Breast epithelium (tissue), 4 donors: ENCODE measurements at places on chromosomes 12 and 14. TPM values are rescaled to one million over a fixed set of nuclear protein-coding genes. Genes with fewer than 3 reads are reported as not detected.

MORN3 gene
- total RNA-seq, result not detected

ARHGDIB gene
- 222 TPM for total RNA-seq

SCFD1 gene
- total RNA-seq, result 93.1 TPM

KERA gene
- not detected for total RNA-seq

IL22 gene
- total RNA-seq, result not detected

PZP gene
- total RNA-seq, result under 0.01 TPM

DNA sequence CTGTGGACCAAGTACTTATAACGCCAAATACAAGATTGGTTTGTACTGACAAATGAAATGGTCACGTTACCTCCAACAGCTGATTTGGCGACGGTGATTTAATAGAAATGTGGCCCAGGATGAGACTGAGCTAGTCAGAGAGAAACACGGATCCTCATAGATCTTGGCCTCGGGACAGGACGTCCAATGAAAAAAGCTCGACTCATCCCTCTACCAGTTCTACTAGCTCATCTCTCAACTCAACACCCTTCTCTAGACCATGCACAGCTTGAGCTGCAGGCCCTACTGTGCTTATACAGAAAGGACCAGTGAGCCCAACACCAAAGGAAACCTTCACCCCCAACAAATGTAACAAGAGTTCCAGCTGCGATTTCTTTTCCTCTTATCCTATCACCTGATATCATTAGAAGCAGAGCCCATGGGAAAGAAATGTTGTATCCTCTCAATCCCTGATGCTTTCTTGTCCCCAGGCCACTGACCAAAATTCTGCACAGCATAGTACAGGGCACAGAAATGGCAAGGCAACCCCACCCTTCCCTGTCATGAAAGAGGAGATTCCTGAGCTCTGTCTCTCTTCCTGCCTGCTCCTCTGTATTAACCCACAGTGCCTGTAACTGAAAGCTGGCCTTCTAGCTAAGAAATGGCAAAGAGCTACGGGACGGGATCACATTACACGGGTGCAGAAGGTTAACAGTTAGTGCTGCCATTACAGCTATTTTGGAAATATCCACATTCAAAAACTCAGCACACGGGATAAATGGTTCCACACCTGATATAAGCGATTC lies 39.2 kb downstream of the DICER1 start:
- H3K27me3 ChIP-seq, result no peaks in the 10 kb centered on the region
- no peak for DNase-seq
- peaks cover 4% of the 10 kb centered on the region for H3K36me3 ChIP-seq
- H3K27ac ChIP-seq, result no peak overlapping the region
- no peaks in the 10 kb centered on the region for H3K4me1 ChIP-seq

DNA sequence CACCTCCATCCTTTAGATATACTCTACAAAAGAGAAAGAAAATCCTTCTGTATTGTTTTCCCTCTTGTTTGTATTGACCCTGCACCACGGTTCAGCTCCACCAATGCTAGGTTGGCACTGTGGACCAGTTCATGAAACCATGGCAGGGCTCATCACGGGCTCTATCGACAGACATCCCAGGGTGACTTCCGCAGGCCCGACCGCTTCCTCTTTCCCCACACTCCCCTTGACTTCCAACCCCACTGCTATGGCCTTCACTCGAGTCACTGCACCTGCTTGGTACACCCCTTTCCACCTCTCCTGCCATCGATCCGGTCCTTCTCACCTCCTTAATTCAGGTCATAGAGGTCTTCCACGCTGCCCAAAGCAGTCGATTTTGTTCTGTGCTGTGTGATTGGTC lies 21.2 kb upstream of the AKAP5 start:
- DNase-seq, result no peak
- no peaks in the 10 kb centered on the region for H3K27me3 ChIP-seq
- H3K4me3 ChIP-seq, result no peak overlapping the region
- H3K4me1 ChIP-seq, result no peaks in the 10 kb centered on the region
- peak overlapping the region; percentile 83 for H3K27ac ChIP-seq

GRCh38 chr12:96472384-96472783 lies 17.0 kb upstream of the CFAP54 start:
- H3K4me1 ChIP-seq, result no peaks in the 10 kb centered on the region
- H3K36me3 ChIP-seq, result no peaks in the 10 kb centered on the region
- no peak overlapping the region for H3K27ac ChIP-seq
- H3K4me3 ChIP-seq, result no peak overlapping the region
- no peak for DNase-seq
- H3K27me3 ChIP-seq, result no peaks in the 10 kb centered on the region

- H3K27ac ChIP-seq, result peak overlapping the region; percentile 99
- H3K27me3 ChIP-seq, result no peaks in the 10 kb centered on the region
- no peak for DNase-seq
- H3K4me1 ChIP-seq, result no peaks in the 10 kb centered on the region
- H3K4me3 ChIP-seq, result peak overlapping the region; percentile 90
These were observed 381 bp downstream of the YY1 start for GRCh38 chr14:100239211-100239839.

- H3K4me3 ChIP-seq, result no peak overlapping the region
- no peak overlapping the region for H3K27ac ChIP-seq
- no peaks in the 10 kb centered on the region for H3K36me3 ChIP-seq
These were observed 51.2 kb upstream of the AMN start for GRCh38 chr14:102870994-102871831.

DNA sequence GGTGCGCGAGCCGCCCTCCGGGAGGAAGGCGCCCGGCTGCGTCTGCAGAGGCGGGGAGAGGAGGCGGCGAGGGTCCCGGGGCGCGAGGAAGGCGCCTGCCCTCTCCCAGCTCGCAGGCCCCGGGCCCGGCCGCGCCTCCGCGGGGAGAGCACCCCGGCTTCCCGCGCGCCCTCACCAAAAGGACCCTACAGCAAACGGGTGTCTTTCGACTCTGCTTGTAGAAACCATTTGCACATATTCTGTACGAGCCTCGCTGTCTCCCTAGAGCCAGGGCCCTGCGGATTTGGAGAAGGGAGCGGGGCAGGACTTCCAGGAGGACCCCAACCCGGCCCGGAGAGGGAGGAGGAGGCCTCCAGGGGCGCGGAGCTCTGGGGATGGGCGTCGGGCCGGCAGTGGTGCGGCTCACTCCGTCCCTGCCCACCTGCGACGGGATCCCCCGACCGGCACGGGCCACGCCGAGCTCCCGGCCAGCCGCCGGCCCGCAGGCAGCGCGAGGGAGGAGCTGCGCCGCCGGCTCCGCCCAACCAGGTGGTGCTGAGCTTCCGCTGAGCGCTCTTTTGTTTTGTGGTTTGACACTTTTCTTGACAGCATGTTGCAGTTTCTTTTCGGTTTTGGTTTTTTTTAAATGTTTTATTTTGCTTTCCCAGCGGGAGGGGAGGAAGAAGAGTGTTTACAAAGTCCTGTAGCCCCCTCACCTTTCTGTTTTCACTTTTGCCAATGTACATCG lies 103.3 kb upstream of the FKBP4 start:
- no peak for DNase-seq
- peak overlapping the region; percentile 45 for H3K4me3 ChIP-seq
- H3K27ac ChIP-seq, result no peak overlapping the region
- H3K4me1 ChIP-seq, result no peaks in the 10 kb centered on the region

DNA sequence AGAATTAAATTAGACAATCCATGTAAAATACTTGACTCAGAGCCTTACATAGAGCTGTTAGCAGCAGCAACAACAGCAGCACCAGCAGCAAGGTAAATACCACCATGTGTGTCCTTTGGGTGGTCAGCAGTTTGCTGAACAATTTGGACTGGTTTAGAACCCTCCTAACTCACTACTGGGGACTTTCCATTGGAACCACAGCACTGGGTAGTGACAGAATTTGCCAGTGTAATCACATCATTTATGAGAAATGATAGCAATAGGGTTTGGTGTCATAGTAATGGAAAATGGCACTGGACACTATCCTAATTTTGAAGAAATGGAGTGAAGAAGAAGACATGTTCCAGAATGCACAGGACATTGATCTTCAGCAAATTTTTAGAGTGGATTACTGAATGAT lies 392.8 kb downstream of the RAD51B start:
- no peak overlapping the region for H3K4me3 ChIP-seq
- no peaks in the 10 kb centered on the region for H3K4me1 ChIP-seq
- peak overlapping the region; percentile 14 for H3K27ac ChIP-seq
- DNase-seq, result no peak
- H3K36me3 ChIP-seq, result no peaks in the 10 kb centered on the region
- no peaks in the 10 kb centered on the region for H3K27me3 ChIP-seq

- no peak overlapping the region for H3K27ac ChIP-seq
- no peaks in the 10 kb centered on the region for H3K27me3 ChIP-seq
- no peak overlapping the region for H3K4me3 ChIP-seq
- no peaks in the 10 kb centered on the region for H3K36me3 ChIP-seq
These were observed 33.8 kb downstream of the CCDC92 start for GRCh38 chr12:123938679-123939480.

DNA sequence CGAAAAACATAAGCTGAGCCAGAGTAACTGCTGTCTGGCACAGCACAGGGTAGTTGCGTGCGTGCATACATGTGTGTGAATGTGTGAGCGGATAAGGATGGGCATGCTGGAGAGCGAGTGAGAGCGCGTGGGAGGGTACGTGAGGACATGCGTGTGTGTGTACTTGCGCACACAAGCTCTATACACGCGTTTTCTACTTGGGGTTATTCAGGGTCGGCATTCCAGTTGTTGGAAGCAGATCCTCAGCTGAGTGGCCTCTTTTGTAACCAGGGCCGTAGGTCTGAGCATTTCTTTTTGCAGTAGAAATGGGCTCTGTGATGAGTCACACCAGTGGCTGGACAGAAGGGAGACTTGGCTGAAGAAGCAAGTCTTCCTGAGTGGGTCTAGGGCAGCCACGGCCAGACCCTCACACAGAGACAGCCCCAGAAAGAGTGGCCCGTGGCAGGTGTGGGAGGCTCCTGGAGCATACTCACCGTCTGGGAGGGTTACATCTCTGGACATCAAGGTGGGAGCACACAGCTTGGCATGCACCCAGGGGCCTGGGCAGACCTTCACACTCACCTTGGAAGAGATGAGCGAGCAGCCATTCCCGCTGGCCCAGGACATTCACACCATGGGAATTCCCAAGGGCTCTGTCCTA lies 78.0 kb downstream of the LRRC74A start:
- peak; percentile 43 for DNase-seq
- H3K27me3 ChIP-seq, result no peaks in the 10 kb centered on the region
- peak overlapping the region; percentile 68 for H3K27ac ChIP-seq
- no peaks in the 10 kb centered on the region for H3K36me3 ChIP-seq
- no peak overlapping the region for H3K4me3 ChIP-seq

GRCh38 chr14:53462931-53463778 lies 310.0 kb upstream of the DDHD1 start:
- H3K27me3 ChIP-seq, result no peaks in the 10 kb centered on the region
- no peaks in the 10 kb centered on the region for H3K36me3 ChIP-seq
- H3K4me1 ChIP-seq, result no peaks in the 10 kb centered on the region
- DNase-seq, result no peak
- H3K4me3 ChIP-seq, result no peak overlapping the region

- no peak overlapping the region for H3K27ac ChIP-seq
- no peaks in the 10 kb centered on the region for H3K4me1 ChIP-seq
- H3K27me3 ChIP-seq, result no peaks in the 10 kb centered on the region
- no peak overlapping the region for H3K4me3 ChIP-seq
These were observed 886.1 kb downstream of the BCL11B start for GRCh38 chr14:98385851-98386250.

DNA sequence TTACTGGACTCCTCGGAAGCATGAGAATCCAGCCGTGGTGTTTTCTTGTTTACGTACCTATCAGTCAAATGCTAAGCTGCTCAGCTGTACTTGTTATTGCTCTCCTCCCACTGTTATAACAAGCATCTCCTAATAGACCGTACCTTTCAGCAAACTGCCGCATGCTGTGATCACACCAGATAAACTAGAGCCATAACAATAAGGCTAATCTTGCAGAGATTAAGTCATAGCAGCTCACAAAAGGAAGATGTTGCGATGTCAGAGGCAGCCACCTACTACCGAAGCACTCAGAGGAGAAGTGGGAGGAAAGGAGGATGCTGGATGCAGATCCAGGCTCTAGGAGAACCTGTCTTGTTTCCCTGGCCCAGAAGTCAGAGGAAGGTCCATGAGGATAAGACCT lies 196.0 kb downstream of the GALC start:
- no peaks in the 10 kb centered on the region for H3K27me3 ChIP-seq
- H3K27ac ChIP-seq, result no peak overlapping the region
- no peaks in the 10 kb centered on the region for H3K4me1 ChIP-seq

- H3K36me3 ChIP-seq, result no peaks in the 10 kb centered on the region
- H3K4me3 ChIP-seq, result no peak overlapping the region
- H3K27ac ChIP-seq, result no peak overlapping the region
- DNase-seq, result no peak
- no peaks in the 10 kb centered on the region for H3K4me1 ChIP-seq
These were observed 87.0 kb downstream of the GLT1D1 start for GRCh38 chr12:128940090-128940888.

DNA sequence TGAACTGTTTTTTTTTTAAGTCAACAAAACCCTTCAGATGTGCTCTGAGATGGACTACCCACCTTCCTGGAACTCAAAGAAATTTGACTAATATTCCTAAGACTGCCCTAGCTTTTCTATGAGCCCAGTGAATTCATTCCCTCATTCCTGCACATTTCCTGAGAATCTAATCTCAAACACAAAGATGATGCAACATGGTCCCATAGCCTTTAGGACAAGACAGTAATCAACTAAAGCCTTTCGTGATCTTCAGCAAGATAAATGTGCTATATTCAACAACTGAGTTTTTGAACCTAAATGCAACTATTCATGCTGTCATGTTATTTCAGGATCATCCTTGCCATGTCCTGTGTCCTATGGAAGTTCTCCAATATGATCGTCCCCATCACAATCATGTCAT lies 5.0 kb downstream of the SETD3 start:
- H3K4me1 ChIP-seq, result no peaks in the 10 kb centered on the region
- DNase-seq, result no peak

DNA sequence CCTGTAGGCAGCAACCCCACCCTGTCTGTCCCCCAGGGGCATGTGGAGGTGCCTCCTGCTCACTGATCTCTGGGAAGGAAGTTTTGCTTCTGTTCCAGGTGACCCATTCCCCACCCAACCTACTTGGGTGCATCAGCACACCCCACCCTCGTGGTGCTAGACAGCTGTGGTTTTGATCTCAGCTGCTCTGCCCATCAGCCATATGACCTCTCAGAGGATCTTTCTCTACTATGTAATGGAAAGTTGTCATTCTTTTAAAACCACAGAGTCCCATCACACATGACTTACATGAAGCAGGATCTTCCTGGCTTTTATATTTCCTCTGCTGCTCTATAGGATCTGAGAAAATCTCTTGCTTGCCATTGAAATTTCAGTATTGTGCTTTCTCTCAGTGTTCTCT lies 13.5 kb upstream of the KRT82 start:
- H3K4me3 ChIP-seq, result no peak overlapping the region
- no peak overlapping the region for H3K27ac ChIP-seq
- no peaks in the 10 kb centered on the region for H3K36me3 ChIP-seq
- peaks cover 3% of the 10 kb centered on the region for H3K27me3 ChIP-seq
